ENCODE measurements at places on chromosomes 16 and 17.

DNA sequence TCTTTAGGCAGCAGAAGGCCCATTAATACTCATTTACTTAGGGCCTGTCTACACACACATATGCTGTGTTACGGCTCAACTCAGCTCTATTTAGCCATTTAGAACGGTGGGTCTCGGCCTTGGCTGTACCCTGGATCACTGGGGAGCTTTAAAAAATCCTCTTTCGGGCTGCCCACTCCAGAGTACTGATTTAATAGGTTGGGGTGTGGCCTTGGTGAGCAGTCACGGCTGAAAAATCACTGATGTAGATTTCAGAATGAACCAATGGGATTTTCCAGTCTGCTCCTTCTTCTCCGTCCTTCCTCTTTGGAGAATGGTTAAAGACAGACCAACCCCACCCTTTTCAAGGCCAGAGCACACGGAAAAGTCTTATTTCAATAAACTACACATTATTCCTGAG, 223.5 kb downstream of the CCDC182 start:
- no peak for DNase-seq

DNA sequence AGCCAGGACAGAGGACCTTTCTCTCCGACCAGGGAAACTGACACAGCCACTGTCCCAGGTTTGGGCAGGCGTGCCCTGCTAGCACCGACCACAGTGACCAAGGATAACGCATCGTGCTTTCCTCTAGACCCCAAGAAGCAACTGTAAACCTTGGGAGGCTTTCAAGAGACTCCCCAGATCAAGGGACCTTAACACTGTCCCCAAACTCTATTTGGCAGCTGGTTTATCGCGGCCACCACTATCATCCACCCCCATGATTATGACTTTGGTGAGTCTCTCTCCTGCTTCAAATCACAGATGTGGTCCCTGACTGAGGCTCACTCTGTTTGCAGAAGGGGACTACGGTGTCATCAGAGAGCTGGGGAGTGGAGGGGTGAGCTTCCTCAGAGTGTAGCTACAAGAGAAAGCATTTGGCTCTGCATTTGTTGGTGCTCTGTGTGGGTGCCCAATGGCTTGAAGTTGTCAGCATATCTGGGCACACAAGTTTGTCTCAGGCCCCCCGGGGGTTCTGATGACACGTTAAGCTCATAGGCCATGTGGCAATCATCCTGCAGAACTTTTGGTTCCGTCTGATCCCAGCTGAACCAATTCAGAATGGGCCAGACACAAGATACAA, 408.0 kb downstream of the SLC39A11 start:
- DNase-seq = no peak

- peak; percentile 13 for DNase-seq
These were observed 1.6 kb upstream of the MRPL58 start for GRCh38 chr17:75010683-75011400.

DNA sequence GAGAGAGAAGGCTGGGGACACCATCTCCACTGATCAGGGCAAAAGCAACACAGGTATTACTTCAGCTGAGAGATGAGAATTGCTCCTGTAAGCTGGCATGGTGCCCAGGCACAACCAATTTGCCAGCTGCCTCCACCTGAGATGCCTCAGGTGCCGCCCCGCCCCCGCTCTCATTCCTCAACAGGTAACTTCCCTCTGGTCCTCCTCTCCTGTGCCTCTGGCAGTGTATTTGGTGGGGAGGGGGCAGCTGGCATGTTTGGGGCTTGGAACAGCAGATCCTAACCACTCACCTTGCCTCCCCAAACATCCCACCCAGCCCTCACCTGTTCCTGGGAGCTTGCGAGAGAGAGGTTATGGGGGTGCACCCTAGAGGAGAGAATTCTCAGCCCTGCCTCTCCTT, 2.9 kb upstream of the SRCIN1 start:
- DNase-seq = no peak

DNA sequence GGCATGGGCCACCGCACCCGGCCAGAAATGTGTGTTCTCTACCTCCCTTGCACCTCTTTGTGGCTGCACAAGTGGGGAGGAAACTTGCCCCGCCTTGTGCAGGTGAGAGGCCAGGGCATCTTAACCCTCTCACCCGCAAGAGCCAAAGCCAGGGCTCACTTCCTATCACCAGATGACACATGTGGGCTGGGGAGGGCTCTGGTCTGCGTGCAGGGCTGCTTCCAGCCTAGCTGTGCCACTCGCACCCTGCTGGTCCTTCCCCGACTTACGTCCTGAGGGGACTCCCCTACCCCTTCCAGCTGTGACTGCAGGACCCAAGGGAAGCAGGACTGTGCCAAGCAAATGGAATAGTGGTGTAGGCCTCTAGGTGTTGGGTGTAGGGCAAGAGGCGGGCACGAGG, 6.9 kb downstream of the MIEF2 start:
- no peak for DNase-seq

- no peak for DNase-seq
These were observed 4.2 kb downstream of the CDR2 start for GRCh38 chr16:22370038-22370820.

DNA sequence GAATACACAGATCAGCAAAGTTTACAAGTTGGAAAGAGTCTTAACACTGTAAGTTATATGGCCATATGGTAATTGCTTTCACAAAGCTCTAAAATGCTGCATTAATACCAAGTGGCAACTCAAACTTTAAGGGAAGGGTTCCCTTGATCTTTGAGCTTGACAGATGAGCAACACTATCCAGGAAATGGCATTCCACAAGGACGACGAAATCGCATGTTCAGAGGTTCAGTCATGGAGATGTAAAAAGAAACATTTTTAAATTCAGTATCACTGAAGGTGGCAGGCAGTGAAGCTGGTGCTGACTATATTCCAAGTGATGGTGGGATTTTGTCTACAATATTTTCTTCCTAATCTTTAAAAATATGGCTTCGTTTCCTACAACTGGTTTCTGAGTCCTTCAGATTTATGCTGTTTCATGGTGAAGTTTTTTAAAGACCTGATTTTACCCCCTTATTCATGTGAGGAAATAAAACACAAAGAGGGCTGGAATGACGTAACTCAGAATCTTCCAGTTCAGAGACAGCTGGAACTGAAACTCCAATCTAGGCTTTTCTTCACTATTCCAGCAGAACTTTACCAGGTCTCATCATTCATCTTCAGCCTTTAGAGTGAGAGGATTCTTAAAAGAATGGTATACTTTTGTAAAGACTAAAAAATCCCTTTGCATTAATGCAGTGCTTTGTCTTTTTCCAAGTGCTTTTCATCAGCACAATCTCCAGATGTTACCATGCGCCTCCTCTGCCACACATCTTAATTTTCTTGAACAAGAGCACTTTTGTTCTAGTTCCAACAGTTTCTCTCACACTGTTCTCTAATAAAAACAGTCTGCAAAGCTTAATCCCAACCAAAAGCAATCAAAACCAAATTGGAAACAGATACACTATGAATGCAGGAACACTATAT, 20.2 kb downstream of the CHCT1 start:
- DNase-seq = no peak

DNA sequence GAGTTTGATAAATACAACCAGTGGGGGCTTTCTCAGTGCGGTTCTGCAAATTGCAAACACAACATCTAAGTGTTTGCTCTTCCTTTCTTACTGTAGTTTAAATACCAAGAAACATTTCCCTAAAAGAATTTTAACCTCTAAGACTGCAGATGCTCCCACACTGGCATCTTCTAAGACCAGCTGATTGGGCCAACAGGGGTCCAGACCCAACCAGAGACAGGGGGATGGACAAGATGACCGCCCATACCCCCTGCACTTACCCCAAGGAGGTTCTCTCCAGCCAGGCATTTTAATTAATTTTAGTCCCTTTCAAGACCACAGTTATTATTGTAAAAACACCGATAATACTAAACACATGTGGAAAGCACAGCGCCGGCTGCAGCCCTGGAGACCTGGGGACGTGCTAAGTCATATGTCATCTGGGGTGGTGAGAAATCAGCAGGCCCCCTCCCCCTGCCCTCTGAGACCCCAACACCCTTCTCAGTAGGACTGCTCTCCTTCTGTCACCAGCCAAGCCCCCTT, 242.3 kb downstream of the SOX9 start:
- DNase-seq = no peak

- DNase-seq = no peak
These were observed 35.3 kb upstream of the CCR7 start for GRCh38 chr17:40600486-40601046.

DNA sequence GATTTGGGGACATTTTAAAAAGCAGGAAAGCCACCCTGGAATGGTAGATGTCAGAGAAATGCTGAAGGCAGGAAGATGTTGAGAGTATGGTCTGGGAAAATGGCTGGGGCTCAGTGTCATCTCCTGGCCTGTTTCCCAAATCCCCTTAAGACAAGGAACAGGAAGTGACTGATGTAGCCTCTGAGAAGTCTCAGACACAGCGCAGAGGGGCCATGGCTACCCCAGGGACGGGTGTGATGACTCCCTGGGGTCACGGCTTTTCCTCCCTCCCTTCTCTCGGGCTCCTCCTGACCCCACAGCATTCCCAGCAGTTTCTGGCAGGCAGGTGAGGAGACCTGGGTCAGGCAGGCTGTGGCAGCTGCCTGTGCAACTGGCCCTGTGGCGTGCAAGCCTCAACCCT, 45.4 kb downstream of the RAP1GAP2 start:
- no peak for DNase-seq

- no peak for DNase-seq
These were observed 8.0 kb downstream of the RNF157 start for GRCh38 chr17:76232342-76232741.

GRCh38 chr17:72850410-72851118, 241.9 kb downstream of the SLC39A11 start:
- no peak for DNase-seq

DNA sequence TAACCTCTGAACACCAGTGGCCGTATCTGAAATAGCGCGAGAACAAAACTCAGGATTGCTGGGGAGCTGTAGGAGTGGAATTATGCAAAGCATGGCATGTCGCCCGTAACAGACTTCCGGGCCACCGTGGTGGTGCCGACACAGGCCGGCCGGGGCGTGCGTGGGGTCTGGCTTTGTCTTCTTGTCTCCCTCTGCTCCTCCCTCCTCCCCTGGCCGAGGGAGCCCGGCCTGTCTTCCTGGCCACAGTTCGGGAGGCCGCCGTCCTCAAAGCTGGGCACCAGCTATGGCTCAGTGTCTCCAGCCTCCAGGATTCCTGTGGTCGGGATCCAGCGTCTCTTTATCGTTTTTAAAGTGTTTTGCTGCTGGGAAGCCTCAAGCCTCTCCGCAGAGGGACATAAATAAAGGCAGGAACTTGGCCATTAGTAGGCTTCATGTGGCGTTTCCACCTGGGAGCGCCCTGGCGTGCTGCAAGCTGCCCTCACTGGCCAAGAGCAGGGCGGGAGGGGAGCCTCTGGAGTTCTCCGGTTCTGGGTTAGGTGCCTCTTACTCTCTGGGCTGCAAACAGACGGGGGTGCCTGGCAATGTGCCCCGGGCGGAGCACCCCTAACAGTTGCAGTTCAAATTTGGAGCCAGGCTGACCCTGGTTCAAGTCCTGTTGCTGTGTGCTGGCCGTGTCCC, 22.0 kb upstream of the NPTX1 start:
- no peak for DNase-seq

DNA sequence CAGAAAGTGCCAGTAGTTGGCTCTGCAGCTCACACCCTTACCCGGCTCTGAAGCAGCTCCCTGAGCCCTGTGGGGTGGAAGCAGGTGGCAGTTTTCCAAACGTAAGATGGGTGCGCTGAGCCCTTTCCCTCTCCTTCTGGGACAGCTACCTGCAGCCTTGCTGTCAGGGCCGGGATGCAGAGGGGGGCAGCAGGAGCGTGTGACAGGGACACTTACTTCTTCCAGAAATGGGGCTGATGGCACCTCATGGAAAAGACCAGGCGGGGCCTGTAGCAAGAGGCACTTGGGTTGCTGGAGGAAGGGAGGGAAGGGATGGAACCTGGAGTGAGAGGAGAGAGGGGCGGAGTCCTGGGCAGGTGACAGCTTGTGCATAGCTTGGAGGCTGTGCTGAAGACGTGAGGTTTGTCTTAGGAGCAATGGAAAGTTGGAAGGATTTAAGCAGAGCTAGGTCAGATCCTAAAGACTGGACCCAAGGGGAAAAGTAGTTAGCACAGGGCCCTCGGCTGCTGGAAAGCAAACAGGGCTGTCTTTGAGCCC, 216.8 kb upstream of the RPL38 start:
- no peak for DNase-seq

GRCh38 chr17:43372273-43372911, 26.4 kb upstream of the ARL4D start:
- no peak for DNase-seq

DNA sequence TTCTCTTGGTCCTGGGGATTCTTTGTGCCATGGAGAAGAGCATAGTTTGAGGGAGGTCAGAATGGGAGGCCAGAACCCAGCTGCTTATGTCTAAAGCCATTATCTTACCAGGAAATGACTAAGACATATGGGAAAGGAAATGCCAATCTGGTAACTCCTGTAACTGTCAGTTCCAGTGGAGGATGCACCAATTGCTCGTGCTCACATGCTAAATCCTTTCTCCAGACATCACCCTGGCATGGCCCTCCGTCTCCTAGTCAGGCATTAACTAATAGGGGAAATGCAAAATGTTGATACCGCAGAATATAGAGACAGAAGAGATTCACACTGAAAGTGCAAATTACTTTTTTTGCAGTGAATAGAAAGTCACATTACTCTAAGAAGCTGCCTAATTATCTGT, 255.6 kb upstream of the HSBP1 start:
- DNase-seq = no peak

GRCh38 chr16:12195296-12195695, 218.8 kb downstream of the SNX29 start:
- no peak for DNase-seq

DNA sequence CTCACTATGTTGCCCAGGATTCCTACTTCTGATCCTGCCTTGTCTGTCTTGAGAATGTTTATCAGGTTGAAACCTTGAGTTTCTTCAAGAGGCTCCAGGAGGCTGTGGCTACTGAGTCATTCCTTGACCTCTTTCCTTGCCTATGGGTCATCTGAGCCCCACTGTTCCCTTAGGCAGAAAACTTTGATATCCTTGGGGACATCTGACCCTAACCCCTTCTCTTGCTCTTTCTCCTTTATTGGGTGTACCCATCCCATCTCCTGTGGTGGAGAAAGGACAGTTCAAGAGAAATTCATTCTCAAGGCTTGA, 12.5 kb downstream of the ARL4D start:
- DNase-seq = no peak

- DNase-seq = no peak
These were observed 31.8 kb downstream of the HASPIN start for GRCh38 chr17:3755335-3756030.

DNA sequence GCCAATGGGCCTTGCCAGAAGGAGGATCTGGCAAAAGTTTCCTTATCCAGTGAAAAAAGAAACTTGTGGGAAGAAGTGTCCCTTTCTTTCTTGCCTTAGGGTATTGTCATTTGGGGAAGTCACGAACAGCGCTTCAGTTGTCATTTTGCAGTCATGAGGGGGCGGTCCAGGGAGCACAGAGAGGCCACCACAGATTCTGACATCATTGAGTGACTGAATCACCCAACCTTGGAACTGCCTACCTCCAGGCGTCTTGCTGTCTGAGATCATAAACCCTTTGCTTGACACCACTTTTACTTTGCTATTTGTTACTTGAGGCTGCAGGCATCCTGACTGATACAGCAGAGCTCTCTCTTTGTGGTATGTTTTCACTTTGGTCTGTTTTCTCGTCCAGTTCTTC, 3.1 kb upstream of the WSCD1 start:
- no peak for DNase-seq
